Kasumi-1 (cell line): ENCODE measurements at places on chromosomes 5 and 9.

DNA sequence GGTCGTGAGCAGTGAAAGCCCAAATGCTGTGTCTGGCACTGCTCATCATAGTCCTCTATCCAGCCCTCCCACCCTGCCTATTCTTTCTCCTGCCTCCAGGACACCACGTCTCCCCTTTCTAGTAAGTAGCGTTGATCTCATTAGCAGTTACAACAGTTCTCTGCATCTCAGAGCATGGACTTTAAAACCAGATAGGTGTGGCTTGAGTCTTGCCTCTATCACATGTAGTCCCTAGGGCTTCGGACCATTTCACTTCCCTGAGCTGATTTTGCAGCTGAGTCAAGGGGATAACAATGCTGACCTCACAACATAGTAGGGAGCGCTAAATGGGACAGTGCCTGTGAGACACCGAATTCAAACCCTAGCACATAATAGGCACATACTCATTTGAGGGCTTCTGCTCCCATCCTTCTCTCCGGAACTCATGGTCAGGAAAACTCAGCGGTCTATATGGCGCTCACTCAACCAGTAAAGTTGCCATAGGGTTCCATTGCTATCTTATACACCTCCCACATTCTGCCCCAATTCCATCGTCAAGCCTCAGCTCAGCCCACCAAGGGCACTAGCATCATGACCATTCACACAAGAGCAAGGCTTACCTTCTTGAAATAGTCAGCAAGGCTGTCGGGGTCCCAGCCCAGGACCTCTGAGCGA, 515 bp downstream of the LCP2 start:
- peak; percentile 31 for DNase-seq

GRCh38 chr5:10975945-10976344, 214.9 kb upstream of the DAP start:
- no peak for DNase-seq

DNA sequence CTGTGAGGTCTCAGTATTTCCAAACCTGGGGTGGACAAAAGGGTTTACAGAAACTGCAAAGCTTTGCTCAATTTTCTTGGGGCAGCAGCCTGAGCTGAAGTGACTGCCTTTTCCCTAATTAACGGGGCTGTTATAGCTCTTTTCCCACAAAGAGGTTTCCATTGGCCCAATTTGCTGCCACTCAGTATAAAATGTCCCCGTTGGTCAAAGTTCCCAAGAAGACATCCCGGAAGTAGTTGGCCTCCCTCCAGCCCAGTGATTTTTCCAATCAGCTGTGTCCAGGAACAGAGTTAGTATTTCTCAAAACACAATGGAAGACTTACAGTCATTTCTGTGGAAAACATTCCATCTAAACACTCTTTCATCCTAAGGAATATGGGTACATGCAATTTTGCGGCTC, 643.6 kb downstream of the ACTL7B start:
- no peak for DNase-seq

DNA sequence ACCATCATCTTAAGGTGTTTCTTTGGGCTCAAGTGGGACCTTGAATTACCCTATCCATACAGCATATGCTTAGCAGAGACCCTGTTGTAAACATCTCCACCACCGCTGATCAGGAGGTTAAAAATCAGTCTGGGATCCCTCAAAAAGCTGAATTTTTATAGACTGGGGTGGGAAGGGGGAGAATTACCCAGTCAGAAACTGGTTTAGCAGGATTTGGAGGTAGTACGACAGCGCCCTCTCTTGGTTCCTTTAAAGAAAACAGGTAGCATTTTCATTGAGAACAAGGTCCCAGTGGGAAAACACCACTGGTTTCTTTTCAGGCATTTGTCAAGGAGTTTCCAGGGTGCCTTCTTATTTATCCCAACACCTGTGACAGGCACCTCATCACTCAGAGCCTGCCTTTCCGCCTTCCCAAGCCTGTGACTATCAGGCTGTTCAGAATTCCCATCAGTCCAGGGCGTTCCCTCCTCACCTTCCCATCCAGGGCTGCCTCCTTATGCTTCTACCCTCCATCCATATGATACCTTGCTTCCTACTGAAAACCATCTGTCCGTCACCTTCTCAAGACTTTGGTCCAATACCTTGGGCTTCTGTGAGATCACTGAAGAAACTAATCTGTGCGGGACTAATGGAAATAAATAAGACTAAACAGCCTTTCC, 203.8 kb upstream of the RAI14 start:
- peak; percentile 56 for DNase-seq

DNA sequence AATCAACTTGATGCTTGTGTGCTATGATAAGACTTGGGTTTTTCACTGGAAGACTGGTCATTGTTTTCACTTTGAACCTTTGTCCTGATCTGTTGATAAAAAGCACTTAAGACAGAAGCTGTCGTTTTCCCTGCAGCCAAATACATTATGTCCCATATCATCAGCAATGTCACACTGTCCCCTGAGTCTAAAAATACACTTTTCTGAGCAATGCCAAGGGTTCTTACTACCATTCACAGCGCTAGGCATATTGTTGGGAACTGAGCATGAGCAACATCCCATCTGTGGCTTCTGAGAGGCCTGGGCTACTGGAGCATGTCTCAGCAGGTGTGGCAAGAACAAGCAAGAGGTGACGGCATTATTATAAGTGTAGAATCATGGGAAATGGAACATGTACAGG, 81.8 kb downstream of the SEMA6A start:
- no peak for DNase-seq

- DNase-seq, result no peak
Observed at GRCh38 chr5:78182838-78183237, 111.7 kb downstream of the AP3B1 start.

DNA sequence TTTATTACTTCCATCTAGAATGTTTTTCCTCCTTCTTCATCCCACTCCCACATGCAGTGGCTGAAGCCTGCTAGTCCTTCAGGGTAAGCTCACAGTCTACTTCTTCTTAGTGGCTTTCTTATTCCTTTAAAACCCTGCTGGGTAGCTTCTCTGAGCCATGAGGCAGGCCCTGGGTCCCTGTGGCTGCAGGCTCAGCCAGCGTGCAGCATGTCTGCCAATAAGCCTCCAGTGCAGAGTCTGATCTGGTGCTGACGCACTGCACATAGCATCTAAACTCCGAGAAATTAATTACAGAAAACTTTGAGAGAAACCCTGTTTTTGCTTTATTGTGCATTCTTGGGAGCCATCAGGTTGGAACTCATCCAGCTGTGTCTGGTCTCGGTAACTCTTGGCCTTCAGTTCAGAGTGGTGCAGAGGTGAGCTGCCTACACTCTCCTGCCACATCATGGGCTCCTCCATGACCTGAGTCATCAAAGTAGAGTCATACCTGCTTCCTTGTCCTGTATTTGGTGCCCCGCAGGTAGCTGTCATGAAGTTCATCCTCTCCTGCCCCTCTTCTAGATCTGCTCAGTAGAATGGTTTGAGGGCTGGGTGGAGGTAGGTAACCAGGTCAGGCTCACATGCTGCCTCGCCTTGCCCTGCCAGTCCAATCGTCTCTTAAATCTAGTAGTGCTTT, 339.4 kb downstream of the KDM4C start:
- DNase-seq, result no peak

DNA sequence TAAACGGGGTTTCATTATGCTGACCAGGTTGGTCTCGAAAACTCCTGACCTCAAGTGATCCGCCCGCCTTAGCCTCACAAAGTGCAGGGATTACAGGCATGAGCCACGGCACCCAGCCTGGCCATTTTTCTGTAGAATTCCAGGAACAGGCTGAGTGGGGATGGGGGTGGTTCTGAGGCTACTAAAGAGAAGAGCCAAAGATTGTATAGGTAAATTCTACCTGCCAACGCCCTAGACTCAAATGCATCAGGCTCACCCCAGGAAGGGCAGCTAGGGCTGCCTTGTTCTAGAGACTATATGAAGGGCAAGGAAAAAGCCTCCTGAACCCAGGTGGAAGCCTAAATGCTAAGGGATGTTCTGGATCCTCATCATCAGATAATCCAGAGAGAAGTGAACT, 1.6 kb upstream of the C5orf52 start:
- DNase-seq, result no peak

- DNase-seq, result peak; percentile 11
Observed at GRCh38 chr5:79791843-79792242, 102.2 kb downstream of the CMYA5 start.

DNA sequence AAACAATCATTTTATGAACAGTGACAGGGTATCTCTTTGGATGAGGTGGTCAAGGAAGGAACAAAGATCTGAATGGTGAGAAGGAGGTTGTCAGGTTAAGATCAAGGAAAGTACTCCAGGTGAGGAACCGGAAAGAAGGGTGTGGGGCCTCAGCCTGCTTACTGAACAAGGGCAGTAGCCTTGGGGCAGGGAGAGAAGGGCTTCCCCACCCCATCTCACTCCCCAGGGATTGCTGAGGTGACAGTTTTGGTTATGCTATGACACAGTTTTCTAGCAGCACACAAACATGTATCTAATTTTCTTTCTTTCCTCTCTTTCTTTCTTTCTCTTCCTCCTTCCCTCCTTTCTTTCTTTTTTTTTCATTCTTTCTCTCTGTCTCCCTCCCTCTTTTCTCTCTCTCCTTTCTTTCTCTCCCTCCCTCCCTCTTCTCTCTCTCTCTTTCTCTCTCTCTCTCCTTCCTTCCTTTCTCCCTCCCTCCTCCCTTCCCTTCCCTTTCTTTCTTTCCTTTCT, 4.1 kb upstream of the HDHD3 start:
- no peak for DNase-seq

DNA sequence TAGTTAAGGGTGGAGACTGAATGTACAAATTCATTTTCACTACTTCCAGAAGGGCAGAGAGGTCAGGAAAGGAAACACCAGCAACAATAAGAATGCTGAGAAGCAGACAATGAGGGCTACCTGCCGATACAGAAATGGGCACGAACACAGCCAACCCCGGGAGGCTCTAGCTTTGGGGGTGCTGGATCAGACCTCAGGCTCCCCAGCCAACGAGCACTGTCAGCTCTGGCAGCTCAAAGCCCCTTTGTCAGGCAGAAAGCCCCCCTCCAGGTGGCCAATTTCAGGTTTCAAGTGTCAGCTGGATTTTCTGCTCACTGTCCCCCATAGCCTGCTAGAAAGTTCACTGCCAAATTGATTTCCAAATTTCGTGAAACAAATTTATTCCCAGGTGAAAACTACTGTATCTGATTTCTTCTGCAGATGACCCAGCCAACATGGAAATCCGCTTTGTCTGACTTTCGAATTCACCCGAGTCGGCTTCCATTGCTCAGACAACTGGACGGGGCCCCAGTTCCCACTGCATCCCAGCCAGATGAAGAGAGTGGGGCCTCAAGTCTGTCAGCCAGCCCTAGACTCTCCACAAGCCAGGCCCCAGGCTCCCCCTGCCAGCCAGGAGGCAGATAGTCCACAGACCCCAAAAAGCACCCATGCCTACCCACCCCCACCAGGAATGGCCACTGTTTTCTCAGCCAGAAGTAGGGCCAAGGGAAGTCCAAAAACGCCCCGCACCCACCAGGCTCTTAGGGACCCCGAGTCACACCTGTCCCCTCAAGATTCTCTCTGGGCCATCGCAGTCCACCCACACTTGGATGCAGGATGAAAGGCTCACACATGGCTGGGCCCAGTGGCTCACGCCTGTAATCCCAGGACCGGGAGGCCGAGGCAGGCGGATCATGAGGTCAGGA, 96.5 kb upstream of the PHYKPL start:
- DNase-seq, result no peak

DNA sequence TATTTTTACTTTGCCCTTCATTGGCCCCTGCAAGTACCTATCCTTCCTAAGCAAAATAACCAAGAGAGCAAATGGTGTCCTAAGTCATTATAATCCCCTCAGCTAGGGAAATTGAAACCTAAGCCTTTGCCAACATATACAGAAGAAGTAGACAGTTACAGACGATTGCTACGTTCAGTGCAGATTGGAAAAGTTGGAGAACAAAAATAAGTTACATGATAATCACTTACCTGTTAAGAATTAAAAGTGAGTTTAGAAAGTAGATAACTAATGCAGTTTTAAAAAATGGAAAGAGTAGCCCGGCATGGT, 244.8 kb downstream of the MPDZ start:
- DNase-seq, result no peak

GRCh38 chr9:25412646-25413045, 265.6 kb downstream of the TUSC1 start:
- no peak for DNase-seq

DNA sequence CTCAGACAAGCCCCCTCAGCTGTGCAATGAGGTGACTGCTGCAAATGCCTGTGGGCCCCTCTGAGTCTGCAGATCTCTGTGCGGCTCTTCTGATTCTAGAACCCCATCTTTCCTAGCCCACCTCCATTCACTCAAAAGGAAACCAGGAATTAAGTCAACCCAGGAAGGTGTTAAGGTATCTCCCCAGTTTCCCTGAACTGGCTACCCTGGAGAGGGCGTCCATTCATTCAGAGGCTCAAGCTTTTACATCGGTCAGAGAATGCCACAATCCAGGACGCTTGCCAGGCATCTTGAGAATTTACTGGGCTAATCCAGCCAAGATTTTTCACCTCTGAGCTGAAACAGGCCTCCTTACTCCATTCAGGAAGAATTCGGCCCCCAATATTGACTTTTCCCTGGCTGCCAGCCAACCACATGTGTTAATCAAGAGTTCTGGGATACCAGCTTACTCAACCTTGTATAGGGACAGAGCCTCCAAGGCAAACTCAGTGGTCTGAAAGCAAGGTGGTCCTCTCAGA, 889 bp upstream of the ADAMTS12 start:
- DNase-seq, result no peak

GRCh38 chr9:89740722-89741121, 135.9 kb downstream of the GADD45G start:
- no peak for DNase-seq

GRCh38 chr9:91913986-91914385, 36.0 kb downstream of the ROR2 start:
- DNase-seq, result no peak

DNA sequence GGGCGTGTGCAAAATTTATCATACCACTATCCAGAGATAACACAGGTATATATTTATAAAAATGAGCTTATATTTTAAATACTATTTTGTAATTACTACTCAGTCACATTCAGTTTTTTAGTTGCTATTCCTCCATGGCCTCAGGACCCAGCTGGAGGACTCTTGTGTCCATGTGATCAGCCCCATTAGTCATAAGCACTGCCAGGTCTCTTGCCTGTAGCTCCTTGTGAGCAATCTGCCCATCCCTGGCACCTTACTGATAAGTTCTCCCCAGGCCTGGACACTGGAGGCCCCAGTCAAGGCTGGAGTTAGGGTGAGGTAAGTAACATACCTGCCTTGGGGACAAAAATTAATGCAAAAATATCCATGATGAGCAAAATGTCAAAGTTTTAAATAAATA, 29.5 kb upstream of the ADRB2 start:
- no peak for DNase-seq

DNA sequence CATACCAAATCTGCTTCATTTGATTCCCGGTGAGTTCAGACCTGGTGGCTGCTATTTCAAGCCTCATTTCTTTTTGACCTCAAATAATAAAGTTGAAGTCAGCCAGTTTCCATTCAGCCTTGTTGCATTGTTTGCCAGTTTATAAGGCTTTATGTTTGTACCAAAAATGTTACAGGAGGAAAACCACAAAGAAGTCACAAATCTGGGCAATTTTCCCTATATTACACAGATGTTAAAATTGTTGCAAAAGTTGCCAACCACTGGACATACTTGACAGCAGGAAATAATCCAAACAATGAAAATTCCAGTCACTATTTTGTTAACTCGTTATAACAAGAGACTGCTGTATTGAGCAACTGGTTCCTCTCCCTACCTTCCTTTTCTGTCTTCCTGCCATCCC, 1325.0 kb upstream of the DMAC1 start:
- no peak for DNase-seq
